Stimulated activated naive CD4-positive, alpha-beta T cell (primary cell): ENCODE measurements at places on chromosomes 11 and 22.

- DNase-seq: no peak
Measured at GRCh38 chr11:95556342-95557163, 233.0 kb downstream of the FAM76B start.

GRCh38 chr11:134438542-134439537, 26.8 kb upstream of the B3GAT1 start:
- DNase-seq: no peak

GRCh38 chr11:27248576-27249509, 114.2 kb downstream of the CCDC34 start:
- DNase-seq: no peak

DNA sequence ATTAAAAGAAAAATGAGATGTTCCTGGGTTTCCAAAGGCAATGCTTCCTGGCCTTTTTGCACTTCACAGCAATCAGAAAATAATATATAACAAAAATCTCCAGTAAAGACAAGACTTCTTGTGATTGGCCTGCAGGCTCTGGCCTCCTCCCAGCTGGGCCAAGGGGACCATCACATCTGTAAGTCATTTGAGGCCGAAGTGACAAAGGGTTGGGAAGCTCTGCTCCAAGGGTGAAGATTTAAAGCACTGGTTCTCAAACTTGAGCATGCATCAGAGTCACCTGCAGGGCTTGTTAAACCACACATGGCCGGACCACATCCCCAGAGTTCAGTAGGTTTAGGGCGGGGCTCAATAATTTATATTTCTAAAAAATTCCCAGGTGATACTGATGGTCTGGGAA, 32.1 kb downstream of the ARFGAP2 start:
- DNase-seq: no peak

GRCh38 chr11:126430581-126431335, 75.3 kb downstream of the ST3GAL4 start:
- DNase-seq: no peak

DNA sequence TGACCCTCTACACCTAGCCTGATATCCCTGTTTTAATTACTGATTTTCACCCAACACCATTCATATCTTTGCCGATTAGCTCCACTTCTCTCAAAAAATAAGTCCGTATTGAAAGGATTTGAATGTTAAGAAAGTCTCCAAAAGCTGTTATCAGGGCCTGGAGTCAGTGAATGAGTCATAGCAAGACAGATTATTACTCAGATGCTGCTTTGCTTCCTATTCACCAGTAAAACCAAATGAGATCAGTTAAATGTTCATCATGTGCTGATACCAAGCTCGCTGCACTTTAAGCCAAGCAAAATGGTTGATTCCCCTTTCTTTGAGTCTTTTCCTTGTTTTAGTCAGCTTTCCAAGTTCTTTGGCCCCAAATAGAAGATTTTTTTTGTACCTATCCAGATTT, 228.4 kb downstream of the FAT3 start:
- no peak for DNase-seq

DNA sequence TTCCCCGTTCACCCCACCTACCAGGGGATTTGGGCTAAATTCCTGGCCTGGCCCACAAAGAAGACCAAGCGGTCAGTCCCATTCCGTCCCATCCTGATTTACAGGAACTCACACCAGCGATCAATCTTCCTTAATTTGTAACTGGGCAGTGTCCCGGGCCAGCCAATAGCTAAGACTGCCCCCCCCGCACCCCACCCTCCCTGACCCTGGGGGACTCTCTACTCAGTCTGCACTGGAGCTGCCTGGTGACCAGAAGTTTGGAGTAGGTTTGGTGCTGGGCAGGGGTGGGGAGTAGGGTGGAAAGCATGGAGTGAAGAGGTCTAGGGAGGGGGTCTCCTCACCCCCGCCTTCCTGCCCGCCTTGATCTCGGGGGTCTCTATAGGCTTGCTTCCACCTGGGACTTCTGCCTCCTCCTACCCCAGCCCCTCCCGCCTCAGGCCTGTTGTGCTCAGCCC, at the start of gene SERPING1:
TSS of gene SERPING1 (plus strand) at position 225 of the 455 bp plus-strand sequence. CDS start 586 bp downstream, outside the sequence.
- no peak for DNase-seq

DNA sequence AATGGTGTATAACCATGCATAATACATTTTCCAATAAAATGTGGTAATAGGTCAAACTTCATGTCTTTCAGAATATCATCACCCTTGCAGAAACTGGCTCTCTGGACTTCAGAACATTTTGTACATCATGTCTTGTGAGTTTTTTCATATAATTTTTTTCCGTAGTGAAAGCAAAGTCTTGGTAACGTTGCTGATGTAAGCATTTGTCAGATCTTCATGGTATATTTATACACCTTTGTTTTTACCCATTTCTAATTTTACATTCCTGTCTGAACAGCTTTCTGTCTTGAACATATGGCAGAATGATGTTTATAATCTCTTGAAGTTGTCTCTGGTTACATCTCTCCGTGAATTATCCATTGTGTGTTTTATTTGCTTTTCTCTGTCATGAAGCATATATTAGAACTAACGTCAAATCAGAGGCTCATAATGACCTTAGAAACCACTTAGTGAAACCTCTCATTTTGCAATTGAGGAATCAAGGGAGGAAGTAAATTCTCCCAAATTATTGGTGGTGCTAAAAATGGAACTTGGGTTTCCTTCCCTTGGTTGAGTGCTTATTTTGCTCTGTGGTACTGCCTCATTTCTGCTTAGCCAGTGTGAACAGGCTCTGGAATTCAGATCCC, 37.4 kb downstream of the CSRP3 start:
- no peak for DNase-seq

GRCh38 chr11:69352715-69353319, 58.9 kb downstream of the MYEOV start:
- DNase-seq: no peak

- no peak for DNase-seq
Measured at GRCh38 chr11:92457250-92457649, 232.6 kb downstream of the FAT3 start.

DNA sequence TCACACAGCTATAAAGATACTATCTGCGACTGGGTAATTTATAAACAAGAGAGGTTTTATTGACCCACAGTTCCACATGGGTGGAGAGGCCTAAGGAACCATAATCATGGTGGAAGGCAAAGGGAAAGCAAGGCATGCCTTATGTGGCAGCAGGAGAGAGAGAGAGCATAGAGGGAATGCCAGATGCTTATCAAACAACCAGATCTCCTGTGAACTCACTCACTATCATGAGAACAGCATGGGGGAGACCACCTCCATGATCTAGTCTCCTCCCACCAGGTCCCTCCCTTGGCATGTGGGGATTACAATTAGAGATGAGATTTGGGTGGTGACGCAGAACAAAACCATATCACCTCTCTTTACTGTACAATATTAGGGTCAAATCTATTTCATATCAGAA, 1101.6 kb upstream of the RAG2 start:
- no peak for DNase-seq

DNA sequence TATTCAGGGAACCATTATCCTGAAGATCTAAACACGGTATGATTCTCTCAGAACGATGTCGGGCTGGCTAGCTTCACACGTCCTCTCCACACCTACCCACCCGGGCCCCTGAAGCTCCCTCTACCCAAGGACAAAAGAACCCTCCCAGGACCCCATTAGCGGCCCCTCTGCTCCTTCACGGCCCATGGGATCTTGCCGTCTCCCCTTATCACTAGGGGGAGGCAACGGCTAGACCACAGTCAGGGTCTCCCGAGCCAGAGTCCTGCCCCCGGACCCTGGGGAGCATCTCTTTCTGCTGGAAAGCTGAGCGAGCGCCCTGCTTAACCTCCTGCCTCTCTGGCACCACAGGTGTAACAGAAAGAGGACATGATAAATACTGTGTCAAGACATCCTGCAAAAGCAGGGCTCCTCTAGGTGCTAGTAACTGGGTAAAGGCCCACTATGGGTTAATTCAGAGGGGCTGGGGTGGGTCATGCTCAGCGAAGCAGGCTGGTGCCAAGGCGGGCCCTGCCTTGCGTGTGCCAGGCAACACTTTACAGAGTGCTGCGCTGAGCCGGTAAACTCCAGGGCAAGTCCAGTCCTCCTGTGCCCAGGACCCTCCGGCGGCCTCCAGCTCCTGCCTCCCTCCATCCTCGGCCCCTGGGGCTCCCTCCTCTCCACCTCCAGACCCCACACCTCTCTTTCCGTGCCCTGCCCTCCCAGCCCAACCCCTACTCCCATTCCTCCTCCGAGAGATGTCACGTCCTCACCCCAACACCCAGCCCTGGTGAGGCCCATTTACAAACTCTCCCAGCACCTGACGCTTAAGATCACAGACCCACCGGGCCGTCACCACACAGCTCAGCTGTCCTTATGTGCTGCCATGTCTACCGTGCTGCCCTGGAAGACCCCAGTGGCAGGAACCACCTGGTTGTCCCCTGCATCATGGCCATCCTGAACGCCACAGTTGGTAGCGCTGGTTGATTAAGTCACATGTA, 3.0 kb downstream of the TOLLIP start:
- DNase-seq: no peak

- DNase-seq: no peak
Measured at GRCh38 chr11:74755395-74755995, 6.8 kb downstream of the RNF169 start.

- DNase-seq: no peak
Measured at GRCh38 chr11:46905806-46906205, 12.5 kb downstream of the LRP4 start.

- peak; percentile 71 for DNase-seq
Measured at GRCh38 chr22:44701824-44702478, at the start of gene PRR5. TSS of gene PRR5 (plus strand) at chr22:44702204. CDS start at chr22:44702475, 271 bp downstream.

DNA sequence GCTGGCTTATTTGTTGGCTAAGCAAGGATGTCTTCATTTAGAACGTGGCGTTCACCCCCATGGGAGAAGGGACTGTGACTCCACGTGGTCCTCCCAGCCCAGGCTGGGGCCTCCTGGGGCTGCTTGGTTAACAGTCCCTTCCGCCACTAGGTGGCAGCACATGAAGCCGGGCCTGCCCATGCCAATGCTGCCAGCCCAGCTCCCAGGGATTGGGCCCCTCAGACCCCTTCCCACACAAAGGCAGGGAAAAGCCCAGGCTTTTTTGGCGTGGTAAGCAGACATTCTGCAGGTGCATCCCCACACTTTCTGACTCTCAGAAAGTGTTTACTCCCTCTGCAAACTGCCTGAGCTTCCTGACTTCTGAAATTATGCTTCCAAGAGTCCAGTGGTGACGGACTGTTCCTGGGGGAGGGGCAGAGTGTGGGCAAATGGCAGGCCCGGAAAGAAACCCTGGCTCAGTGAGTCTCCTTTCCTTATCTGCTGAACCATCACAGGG, 3.1 kb downstream of the CBX6 start:
- peak; percentile 73 for DNase-seq

GRCh38 chr22:44797181-44797725, 44.9 kb downstream of the ARHGAP8 start:
- no peak for DNase-seq

GRCh38 chr11:129090056-129090455, 102.1 kb downstream of the ARHGAP32 start:
- DNase-seq: no peak

GRCh38 chr11:27075192-27075591, 34.6 kb downstream of the BBOX1 start:
- no peak for DNase-seq
